ENCODE measurements at places on chromosomes 12 and 14.

- no peak for DNase-seq
These were observed 7.8 kb downstream of the PRPF39 start for GRCh38 chr14:45091710-45092109.

- no peak for DNase-seq
These were observed 2.7 kb upstream of the TSPAN31 start for GRCh38 chr12:57741844-57742738.

- no peak for DNase-seq
These were observed 55.0 kb upstream of the NELL2 start for GRCh38 chr12:44930972-44931600.

DNA sequence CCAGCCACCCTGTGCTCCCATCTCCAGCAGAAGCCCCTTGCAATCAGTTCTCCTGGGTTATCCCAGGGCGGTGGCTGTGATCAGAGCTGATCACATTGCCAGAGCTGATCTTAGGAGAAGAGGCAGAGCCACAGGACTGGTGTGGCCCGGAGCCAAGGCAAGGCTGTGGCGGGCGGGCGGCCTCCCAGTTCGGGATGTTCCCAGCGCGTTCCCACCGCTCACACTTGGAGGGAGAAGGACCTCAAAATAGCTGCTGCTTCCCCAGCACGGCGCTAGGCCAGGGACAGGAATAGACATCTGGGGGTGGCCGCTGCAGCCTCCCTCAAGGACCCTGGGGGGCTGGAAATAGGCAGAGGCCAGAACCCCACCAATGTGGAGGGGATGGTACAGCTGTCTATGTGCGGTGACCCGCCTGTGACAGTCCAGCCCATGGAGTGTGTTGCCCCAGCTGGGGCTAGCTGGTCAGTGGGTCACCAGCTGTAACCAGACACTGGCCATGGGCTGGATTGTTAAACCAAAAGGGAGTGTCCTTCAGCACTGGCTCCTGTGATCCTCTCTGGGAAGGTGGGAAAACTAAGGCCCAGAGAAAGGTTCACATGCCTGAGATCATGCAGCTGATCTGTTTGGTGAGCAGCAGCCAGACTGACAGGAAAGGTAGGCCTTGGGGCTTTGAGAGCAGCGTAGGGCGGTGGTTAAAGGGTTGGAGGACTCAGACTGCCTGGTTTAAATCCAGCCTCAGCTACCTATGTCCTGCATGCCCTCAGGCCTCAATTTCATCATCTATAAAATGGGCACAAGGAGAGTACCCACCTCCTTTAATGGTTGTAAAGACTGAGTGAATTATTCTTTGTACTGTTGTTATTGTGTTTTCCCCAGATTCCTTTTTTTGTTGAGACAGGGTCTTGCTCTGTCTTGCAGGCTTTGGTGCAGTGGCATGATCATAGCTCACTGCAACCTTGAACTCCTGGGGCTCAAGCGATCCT, 8.0 kb upstream of the POP5 start:
- no peak for DNase-seq

GRCh38 chr12:131387281-131388163, 323.4 kb upstream of the SFSWAP start:
- DNase-seq, result no peak

GRCh38 chr14:39488600-39488999, 56.4 kb upstream of the FBXO33 start:
- DNase-seq, result no peak

GRCh38 chr12:78778339-78778738, 86.2 kb upstream of the SYT1 start:
- no peak for DNase-seq

- DNase-seq, result no peak
These were observed 19.1 kb upstream of the DHRS7 start for GRCh38 chr14:60184146-60184904.

- no peak for DNase-seq
These were observed 275.6 kb upstream of the PPFIA2 start for GRCh38 chr12:82034769-82035168.

- DNase-seq, result no peak
These were observed 475.6 kb downstream of the ZFP36L1 start for GRCh38 chr14:68317239-68317638.

- no peak for DNase-seq
These were observed 78.7 kb upstream of the ZDHHC17 start for GRCh38 chr12:76685246-76685678.

DNA sequence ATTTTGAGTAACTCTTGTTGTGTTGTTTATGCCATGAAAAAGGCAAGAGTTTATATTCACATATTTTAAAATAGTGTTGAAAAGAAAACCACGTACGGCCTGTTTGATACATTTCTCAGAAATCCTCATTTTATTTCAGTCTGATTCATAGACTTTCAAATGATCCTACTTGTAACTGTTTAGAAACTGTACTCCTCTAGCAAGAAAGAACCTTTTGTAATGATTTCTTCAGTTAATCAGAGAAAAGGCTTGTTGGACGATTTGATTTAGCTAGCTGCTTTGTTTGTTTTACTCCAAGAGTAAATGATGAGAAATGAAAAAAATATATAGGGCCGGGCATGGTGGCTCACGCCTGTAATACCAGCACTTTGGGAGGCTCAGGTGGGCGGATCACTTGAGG, 17.2 kb downstream of the FBXO34 start:
- DNase-seq, result no peak

GRCh38 chr12:2785017-2785416, 9.8 kb upstream of the FKBP4 start:
- DNase-seq, result no peak

- no peak for DNase-seq
These were observed 420.1 kb downstream of the DIO2 start for GRCh38 chr14:79791055-79791732.

DNA sequence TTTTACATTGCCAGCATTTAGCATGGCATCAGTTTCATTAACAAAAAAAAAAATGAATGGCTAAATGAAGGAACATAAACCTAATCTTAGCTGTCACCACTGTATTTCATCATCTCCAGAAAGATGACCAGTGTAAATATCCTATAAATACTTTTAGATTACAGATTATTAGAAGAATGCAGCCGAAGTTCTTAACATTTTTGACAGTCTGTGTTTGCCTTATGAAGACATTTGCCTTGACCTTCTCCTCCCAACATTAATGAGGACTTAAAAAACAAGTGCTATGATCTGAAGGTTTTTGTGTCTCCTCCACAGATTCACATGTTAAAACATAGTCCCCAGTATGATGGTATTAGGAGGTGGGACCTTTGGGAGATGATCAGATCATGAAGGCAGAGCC, 253.0 kb downstream of the SNAPC1 start:
- DNase-seq, result no peak

- DNase-seq, result no peak
These were observed 2.7 kb upstream of the SIVA1 start for GRCh38 chr14:104750056-104750752.

DNA sequence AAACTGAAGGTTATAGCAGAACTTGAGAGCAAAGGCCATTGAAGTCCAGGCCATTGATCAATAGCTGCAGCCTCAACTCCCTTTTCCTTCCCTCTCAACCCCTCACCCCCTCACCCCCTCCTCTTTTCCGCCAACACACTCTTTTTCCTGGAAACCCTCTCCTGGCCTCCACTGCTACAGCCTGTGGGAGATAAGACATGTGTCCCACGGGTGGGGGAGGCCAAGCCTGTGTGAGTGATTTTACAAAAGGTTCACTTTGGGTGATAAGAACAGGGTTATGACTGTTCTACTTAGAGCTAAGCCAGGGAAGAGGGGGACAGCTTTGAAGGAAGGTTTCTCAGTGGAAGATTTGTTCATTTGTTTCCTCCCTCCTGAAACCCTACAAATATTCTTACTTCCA, 9.2 kb upstream of the FGF23 start:
- DNase-seq, result no peak

DNA sequence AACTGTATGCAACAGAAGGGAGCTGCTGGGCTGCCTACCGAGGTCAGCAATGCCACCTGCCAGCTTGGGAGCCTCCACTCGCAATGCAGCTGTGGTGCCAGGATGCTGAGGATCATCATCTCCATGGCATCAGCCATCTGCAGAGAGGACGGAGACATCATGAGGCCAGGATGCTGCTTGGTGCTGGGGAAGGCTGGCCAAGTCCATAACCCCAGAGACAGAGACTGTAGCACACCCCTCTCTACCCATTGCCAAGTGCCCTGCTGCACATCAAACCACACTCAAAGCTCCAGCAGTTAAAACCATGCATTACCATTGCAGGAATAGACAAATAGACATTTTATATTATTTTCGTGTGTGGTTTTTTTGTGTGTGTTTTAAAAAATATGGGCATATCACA, 43.5 kb downstream of the SVOP start:
- DNase-seq, result no peak

GRCh38 chr12:112937741-112938719, at the start of gene OAS3:
Gene OAS3 (plus strand): TSS chr12:112938474. CDS start chr12:112938531, 57 bp downstream.
- DNase-seq, result no peak

DNA sequence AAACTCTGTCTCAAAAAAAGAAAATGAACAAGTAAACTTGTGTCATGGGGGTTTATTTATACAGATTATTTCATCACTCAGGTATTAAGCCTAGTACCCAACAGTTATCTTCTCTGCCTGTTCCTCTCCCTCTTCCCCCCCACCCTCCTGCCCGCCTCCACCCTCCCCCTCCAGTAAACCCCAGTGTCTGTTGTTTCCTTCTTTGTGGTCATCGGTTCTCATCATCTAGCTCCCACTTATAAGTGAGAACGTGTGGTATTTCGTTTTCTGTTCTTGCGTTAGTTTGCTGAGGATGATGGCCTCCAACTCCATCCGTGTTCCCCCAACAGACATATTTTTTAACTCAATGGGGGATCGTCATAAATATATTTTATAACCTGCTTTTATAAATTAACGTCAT, 12.3 kb downstream of the IL31 start:
- no peak for DNase-seq

DNA sequence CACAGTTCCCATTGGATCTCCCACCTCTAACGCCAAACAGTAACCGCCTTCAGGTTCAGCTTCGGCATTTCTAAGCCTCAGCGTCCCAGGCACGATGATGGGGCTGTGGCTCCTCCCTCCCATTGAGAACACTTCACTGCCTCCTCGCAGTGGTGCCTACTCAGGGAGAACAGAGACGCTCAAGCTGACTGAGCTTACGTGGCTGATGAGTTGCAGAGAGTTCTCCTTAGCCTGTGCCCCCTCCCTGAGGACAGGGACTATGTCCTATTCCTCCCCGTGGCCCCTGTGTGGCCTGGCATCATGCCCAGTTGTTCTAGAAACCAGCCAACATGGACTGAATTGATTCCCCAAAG, 87.0 kb downstream of the ITPK1 start:
- DNase-seq, result no peak

- no peak for DNase-seq
These were observed 1007.0 kb upstream of the LRFN5 start for GRCh38 chr14:40599725-40600124.

- DNase-seq, result no peak
These were observed 46.8 kb downstream of the TRMT5 start for GRCh38 chr14:60933920-60934655.
